ENCODE measurements at places on chromosomes 13 and 19.

DNA sequence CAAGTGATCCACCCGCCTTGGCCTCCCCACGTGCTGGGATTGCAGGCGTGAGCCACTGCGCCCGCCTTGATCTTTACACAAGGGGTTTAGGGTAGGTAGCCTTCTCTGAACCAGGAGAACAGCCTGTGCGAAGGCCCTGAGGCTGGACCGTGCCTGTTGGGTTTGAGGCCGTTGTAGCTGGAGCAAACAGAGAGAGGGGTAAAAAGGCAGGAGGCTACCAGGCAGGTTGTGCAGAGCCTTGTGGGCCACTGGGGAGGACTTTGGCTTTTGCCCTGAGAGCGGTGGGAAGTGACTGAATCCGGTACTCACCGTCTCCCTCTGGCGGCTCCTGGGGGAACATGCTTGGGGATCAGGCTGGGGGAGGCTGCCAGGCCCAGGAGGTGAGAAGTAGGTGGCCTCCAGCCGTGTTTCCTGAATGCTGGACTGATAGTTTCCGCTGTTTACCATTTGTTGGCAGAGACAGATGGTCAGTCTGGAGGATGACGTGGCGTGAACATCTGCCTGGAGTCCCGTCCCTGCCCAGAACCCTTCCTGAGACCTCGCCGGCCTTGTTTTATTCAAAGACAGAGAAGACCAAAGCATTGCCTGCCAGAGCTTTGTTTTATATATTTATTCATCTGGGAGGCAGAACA lies 24.6 kb downstream of the SPC24 start:
- DNase-seq, result peak; percentile 43

GRCh38 chr19:19410553-19411550 lies 5.4 kb downstream of the GATAD2A start:
- no peak for DNase-seq

DNA sequence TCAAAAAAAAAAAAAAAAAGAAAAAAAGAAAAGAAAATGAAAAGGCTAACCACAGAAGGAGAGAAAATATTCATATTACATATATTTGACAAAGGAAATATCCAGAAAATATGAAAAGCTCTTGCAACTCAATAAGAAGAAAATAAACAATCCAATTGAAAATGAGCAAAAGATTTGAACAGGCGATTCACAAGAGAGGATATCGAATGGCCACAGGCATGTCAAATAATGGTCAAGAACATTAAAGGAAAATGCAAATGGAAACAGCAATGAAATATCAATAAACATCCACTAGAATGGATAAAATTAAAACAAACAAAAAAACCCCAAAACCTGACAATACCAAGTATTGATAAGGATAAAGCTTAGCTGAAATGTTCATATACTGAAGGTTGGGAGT lies 8.1 kb downstream of the LGALS7 start:
- DNase-seq, result no peak

- no peak for DNase-seq
Observed at GRCh38 chr13:28058866-28059613, 41.3 kb downstream of the FLT3 start.

GRCh38 chr13:87536899-87537298 lies 134.3 kb upstream of the SLITRK5 start:
- DNase-seq, result no peak

DNA sequence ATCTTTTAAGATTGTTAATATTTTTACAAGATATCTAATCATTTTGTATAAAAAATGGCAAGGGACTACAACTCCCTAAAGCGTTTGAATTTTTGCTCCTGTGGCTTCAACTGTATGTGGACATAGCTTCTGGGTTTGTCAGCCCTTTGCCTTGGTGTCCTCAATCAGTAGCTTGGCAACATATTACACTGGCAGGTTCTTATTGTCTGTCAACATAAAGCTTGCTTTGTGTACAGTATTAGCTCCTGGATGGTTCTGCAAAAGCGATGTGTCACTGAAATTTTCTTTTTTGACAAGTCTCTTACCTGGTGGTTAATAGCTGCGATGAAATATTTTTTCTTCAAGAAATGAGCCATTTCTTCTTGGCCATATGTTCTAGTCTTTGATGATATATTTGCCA lies 190.0 kb downstream of the HS6ST3 start:
- DNase-seq, result no peak

Measured in globus pallidus (tissue), 1 donor.